ENCODE measurements at places on chromosomes 4 and X.

- DNase-seq: peak; percentile 15
Measured at GRCh38 chr4:126405369-126405982, 1090.7 kb downstream of the FAT4 start.

GRCh38 chr4:114396808-114397207 lies 201.8 kb upstream of the UGT8 start:
- DNase-seq: no peak

DNA sequence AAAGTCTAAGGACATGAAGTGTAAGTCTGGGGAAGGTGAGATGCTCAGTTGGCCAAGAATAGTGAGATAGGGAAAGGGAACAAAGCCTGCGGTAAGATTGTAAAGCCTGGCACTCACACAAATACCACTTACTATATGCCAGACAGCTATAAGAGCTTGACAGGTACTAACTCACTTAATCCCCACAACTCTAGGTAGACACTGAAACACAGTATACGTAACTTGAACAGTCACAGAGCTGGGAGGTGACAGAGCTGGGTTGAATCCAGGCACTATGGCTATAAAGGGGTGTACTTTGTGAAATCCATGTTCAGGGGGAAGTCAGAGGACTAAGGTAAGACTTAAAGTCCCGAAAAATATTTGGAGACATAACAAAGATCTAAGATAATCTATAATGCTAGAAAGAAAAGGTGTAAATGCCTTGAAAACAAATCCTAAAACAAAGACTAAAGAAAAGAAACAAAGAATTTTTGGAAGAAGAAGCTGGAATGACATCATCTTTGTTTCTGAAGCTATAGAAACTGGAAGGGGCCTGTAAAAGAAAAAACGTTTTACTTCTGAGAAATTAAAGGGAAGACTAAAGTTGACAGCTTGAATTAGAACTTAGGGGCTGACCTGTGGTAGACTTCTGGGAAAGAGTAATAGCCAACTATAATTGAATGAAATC lies 172.5 kb downstream of the PPP3CA start:
- no peak for DNase-seq

GRCh38 chr4:151753056-151753455 lies 7.8 kb downstream of the GATB start:
- DNase-seq: no peak

DNA sequence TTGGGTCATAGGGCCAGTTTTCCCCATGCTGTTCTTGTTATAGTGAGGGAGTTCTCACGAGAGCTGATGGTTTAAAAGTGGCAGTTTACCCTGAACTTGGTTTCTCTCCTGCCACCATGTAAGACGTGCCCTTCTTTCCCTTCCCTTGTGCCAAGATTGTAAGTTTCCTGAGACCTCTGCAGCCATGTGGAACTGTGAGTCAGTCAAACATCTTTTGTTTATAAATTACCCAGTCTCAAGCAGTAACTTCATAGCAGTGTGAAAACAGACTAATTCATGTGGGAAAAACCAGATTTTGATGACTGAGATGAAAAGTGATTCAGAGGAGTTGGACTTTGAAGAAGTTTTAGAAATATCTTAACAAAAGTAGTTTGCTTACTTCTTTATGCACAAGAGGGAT lies 101.4 kb downstream of the ARHGAP10 start:
- peak; percentile 11 for DNase-seq

- peak; percentile 73 for DNase-seq
Measured at GRCh38 chrX:2188330-2188792, 312.4 kb downstream of the DHRSX start.

GRCh38 chr4:141635736-141636081 lies 674 bp upstream of the IL15 start:
- no peak for DNase-seq

DNA sequence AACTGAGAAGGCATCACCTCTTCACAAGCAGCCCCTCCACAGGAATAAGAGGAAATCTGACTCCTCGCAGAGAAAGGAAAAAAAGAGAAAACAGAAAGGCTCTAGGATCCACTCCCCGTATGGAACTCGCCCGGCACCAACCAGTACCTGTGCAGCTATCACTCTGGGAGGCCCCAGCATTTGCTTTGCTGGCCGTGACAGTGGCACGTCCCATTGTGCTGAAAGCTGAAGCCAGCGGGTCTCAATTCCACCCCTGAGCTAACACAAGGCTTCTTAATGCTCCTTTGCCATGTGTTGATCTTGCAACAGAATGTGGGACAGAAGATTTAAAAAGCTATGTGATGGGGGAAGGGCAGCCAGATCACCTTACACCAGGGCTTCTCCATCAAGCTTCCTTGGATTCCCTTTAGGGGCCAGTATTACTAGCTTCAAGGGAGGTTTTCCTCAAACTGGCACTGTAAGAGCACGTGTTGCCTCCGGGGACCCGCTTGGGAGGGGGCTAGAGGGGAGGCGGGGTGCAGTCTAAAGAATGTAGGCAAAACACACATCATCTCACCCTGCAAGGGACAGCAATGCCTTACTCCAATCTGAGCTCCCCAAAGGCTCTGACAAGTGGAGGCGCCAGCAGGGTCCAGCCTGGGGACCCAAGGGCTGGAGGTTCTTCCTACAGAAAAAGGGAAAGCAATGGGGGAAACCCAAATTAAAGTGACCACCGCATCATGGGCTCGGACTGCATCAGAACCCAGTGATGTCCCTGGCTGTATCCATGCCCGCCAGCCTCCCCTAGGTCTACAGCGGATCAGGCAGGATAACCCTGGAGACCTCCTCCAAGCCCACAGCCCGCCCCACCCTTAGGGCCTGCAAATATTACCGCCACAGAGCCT lies 1.2 kb downstream of the USP46 start:
- no peak for DNase-seq

GRCh38 chrX:69279234-69279633 lies 114.0 kb upstream of the PJA1 start:
- no peak for DNase-seq

GRCh38 chrX:49992853-49993252 lies 70.5 kb downstream of the CLCN5 start:
- no peak for DNase-seq

DNA sequence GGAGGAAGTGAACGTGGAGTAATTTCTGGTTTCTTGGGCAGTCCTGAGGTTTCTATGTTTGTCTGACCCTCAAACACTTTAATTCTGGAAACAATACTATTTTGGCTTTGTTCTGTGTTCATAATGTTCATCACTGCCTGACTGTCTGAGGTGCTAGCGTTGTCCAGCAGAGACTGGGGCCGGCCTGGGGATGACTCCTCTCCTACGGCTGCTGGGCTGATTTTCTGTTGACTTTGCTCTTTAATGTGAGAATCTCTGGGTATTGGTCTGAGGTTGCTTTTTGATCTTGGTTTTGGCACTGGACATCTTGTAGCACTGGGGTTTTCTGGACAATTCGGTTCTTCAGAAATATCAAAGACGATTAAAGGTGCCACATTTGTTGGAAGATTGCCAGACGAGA lies 75.8 kb downstream of the RPS3A start:
- no peak for DNase-seq

DNA sequence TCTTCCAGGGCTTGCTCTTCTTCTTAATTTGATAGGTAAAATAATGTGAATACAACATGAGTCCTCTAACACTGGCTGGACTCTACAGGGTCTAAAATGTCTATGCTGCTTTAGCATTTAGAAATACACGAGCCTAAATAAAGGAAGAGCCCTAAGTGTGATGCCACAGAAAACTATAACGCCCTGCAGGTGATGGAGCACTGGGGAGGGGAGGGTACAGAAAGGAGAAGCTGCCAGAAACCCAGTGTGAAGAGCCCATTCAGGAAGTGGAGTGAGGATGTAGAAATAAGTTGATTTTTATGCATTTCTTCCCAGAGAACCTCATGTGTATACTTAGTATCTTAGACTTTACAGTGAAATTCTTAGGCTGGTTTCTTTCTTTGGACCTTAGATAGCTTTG lies 83.4 kb downstream of the TNIP2 start:
- DNase-seq: no peak

- DNase-seq: peak; percentile 48
Measured at GRCh38 chr4:169335331-169335730, 64.6 kb upstream of the SH3RF1 start.

DNA sequence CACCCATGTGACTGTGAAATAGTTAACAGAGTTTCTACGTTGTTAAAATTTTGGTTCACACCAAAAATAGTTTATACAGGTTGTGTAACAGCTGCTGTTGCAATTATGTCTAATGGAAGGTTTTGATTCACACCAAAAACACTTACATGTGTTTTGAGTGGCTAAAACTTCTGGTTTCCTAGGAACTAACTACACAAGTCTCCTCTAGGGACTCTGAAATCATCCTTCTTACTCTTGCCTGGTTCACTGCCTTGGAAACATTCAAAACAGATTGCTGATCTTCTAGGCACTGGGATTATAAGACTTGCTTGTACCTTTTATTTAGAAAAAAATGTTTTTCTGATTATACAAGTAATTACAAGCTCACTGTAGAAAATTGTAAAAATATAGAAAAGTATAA lies 14.9 kb upstream of the MORC4 start:
- no peak for DNase-seq

DNA sequence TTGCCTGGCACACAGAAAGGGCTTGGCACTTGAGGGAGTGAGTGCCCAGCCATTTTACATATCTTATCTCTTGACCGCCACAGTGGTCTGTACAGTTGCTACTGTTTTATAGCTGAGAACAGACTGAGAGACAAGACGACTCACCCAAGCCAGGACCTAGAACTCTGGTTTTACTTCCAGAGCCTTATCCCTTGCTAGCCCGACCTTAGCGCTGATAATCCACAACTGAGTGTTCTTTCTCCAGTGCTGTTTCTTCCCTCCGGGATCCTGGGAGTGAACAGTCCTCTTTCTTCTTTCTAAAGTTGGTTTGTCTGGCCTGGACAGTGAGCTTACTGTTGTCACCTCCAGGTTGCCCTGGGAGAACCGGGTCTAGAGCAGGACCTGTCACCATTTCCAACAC lies 52.5 kb upstream of the TADA2B start:
- no peak for DNase-seq

DNA sequence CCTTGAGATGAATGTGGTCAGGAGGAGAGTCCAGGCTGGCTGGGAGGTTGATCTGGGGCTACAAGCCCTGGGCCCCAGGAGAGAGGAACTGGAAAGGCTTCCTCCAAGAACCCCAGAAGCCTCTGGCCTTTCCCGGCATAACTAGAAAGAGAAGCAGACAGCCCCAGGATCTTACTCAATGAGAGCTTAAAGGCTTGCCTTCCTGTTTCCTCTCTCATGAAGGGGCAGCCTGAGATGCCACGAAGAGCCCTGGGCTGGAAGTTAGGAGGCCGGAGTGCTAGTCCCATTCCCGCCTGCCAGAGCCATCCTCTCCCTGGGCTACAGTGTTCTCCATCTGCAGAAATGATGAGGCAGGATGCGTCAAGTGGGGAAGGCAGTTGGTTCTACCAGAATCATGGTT lies 20.1 kb upstream of the XPNPEP2 start:
- no peak for DNase-seq

- no peak for DNase-seq
Measured at GRCh38 chr4:111879539-111879938, 265.7 kb upstream of the FAM241A start.

Data from A172 (cell line).